ENCODE measurements at places on chromosomes 11 and 22. TPM values are rescaled to one million over a fixed set of nuclear protein-coding genes. Genes with fewer than 3 reads are reported as not detected.

The APOL6 gene
- 11.1 TPM for total RNA-seq

The POLA2 gene
- total RNA-seq, result 6.1 TPM

The PAX6 gene
- total RNA-seq, result not detected

The BACE1 gene
- total RNA-seq, result 12.6 TPM

GRCh38 chr11:82631722-82632630 lies 101.7 kb downstream of the FAM181B start:
- no peak overlapping the region for H3K27ac ChIP-seq
- H3K4me3 ChIP-seq, result no peak overlapping the region
- H3K27me3 ChIP-seq, result no peaks in the 10 kb centered on the region
- H3K4me1 ChIP-seq, result no peaks in the 10 kb centered on the region
- DNase-seq, result no peak
- H3K36me3 ChIP-seq, result no peaks in the 10 kb centered on the region

DNA sequence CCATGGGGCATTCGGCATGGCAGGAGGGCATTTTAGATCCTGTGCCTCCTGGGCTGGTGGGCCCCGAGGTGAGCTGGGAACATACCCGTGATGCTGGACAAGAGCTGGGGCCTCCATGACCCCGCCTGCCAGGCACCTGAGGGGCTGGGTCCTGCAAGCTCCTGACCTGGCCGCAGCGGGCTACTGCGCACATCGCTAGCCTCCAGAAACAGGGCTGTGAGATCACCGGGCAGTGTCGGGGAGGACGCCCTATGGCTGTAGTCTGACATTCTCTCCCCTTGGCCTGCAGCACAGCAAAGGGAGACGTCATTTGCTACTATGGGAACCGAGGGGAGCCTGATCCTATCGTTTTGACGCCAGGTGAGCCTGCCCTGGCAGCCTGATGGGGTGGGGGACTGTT lies 24.4 kb upstream of the DGCR8 start:
- no peaks in the 10 kb centered on the region for H3K27me3 ChIP-seq
- no peaks in the 10 kb centered on the region for H3K36me3 ChIP-seq
- H3K27ac ChIP-seq, result no peak overlapping the region
- H3K4me3 ChIP-seq, result no peak overlapping the region
- no peaks in the 10 kb centered on the region for H3K4me1 ChIP-seq
- DNase-seq, result no peak

DNA sequence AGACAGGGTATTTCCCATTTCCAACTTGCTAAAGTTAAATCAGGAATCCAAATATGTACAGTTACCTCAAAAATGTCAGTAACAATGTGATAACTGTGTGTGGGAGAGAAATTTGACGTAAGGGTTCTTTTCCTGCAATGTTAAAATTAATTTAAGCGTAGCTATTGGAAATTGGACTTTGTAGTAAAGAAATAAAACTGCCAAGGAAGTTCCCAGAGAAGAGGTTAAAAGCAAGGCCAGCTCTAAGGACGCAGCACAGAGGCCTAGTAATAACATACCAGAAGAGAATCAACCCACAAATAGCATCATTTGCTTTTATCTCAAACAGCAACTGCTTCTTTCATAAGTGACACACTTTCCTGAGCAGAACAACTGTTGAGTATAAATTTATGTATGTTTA lies 36.8 kb upstream of the GRIA4 start:
- H3K4me1 ChIP-seq, result no peaks in the 10 kb centered on the region
- H3K4me3 ChIP-seq, result no peak overlapping the region
- no peak overlapping the region for H3K27ac ChIP-seq
- H3K36me3 ChIP-seq, result no peaks in the 10 kb centered on the region
- no peak for DNase-seq

DNA sequence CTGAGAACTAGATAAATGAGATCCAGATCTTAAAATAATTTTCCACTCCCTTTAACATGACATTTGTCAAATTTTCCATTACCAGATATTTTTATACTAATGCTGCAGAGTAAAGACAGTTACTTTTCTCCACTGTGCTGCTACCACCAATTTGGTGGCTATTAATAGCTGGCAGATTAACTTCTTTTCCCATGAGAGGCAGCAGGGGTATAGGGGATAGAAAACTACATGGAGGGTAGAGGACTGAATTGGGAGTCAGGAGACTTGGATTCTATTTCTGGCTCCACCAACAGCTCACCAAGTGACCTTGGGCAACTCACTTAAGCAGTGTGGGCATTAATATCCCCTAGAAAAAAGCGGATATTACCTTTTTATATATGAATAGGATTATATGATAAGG lies 69.2 kb downstream of the KIF18A start:
- H3K4me3 ChIP-seq, result no peak overlapping the region
- DNase-seq, result no peak
- no peak overlapping the region for H3K27ac ChIP-seq

DNA sequence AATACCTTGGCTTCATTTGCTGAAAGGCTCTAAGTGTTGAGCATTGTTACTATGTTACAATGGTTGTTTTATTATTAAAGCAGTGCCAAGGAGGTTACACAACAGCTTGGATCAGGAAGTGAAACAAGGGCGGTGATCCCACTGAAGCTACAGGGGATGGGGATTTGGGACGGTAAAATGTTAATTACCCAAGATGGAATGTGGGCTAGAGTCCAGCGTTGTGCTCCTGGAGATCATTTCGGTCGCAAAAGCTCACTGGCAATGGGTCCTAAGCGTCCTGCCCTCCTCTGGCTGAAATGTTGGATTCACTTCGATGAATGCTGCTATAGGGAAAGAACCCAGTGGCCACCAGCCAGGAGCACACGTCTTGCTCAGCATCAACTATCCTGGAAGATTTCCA lies 48.3 kb downstream of the FAM83F start:
- H3K4me3 ChIP-seq, result no peak overlapping the region
- DNase-seq, result peak; percentile 54
- H3K36me3 ChIP-seq, result no peaks in the 10 kb centered on the region
- H3K27ac ChIP-seq, result no peak overlapping the region
- no peaks in the 10 kb centered on the region for H3K4me1 ChIP-seq
- H3K27me3 ChIP-seq, result no peaks in the 10 kb centered on the region

GRCh38 chr22:31124811-31125465 lies 2.2 kb downstream of the INPP5J start:
- H3K27me3 ChIP-seq, result no peaks in the 10 kb centered on the region
- H3K4me1 ChIP-seq, result peaks cover 3% of the 10 kb centered on the region
- no peak for DNase-seq
- no peaks in the 10 kb centered on the region for H3K36me3 ChIP-seq
- H3K4me3 ChIP-seq, result no peak overlapping the region

GRCh38 chr11:104151404-104152204 lies 12.3 kb downstream of the PDGFD start:
- H3K27ac ChIP-seq, result no peak overlapping the region
- H3K4me1 ChIP-seq, result no peaks in the 10 kb centered on the region
- no peak overlapping the region for H3K4me3 ChIP-seq
- H3K27me3 ChIP-seq, result no peaks in the 10 kb centered on the region
- DNase-seq, result no peak

GRCh38 chr11:69353696-69354544 lies 60.0 kb downstream of the MYEOV start:
- no peak overlapping the region for H3K4me3 ChIP-seq
- no peaks in the 10 kb centered on the region for H3K27me3 ChIP-seq
- no peak for DNase-seq
- no peak overlapping the region for H3K27ac ChIP-seq

GRCh38 chr11:72637198-72637597 lies 37.0 kb downstream of the PDE2A start:
- H3K36me3 ChIP-seq, result no peaks in the 10 kb centered on the region
- H3K4me1 ChIP-seq, result no peaks in the 10 kb centered on the region

- no peak overlapping the region for H3K4me3 ChIP-seq
- DNase-seq, result no peak
- H3K27me3 ChIP-seq, result no peaks in the 10 kb centered on the region
- H3K4me1 ChIP-seq, result no peaks in the 10 kb centered on the region
- no peak overlapping the region for H3K27ac ChIP-seq
- no peaks in the 10 kb centered on the region for H3K36me3 ChIP-seq
These were observed 53.5 kb downstream of the PRR5L start for GRCh38 chr11:36349351-36350136.

DNA sequence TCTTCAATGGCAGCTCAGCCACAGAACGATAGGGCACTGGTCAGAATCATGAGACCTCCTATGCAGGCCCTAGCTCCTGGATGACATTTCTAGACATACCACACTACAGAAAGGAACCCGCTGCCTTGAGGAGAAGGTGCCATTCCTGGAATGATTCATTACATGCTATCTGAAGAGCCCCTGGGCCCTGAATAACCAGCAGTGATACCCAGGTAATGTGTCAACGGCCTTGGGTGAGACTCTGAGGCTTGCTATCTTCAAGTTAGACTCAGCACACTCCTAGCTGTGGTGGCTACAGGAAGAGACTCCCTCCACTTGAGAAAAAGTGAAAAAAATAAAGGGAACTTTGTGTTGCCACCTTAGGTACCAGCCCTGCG lies 161.2 kb upstream of the GRIA4 start:
- no peaks in the 10 kb centered on the region for H3K36me3 ChIP-seq
- no peak overlapping the region for H3K4me3 ChIP-seq
- no peak overlapping the region for H3K27ac ChIP-seq
- DNase-seq, result no peak
- H3K27me3 ChIP-seq, result no peaks in the 10 kb centered on the region
- H3K4me1 ChIP-seq, result no peaks in the 10 kb centered on the region

- no peaks in the 10 kb centered on the region for H3K27me3 ChIP-seq
- H3K27ac ChIP-seq, result no peak overlapping the region
- H3K4me1 ChIP-seq, result peaks cover 3% of the 10 kb centered on the region
- no peak overlapping the region for H3K4me3 ChIP-seq
These were observed 201.4 kb downstream of the MAML2 start for GRCh38 chr11:96141626-96142025.

Data from ovary (tissue), 10 donors.